Lower lobe of right lung (tissue), 2 donors: ENCODE measurements at places on chromosomes 1 and 21. TPM values are rescaled to one million over a fixed set of nuclear protein-coding genes. Genes with fewer than 3 reads are reported as not detected.

- no peaks in the 10 kb centered on the region for H3K4me1 ChIP-seq
- no peak for DNase-seq
- H3K27ac ChIP-seq: no peak overlapping the region
- no peaks in the 10 kb centered on the region for H3K36me3 ChIP-seq
- peaks cover 13% of the 10 kb centered on the region for H3K27me3 ChIP-seq
- H3K4me3 ChIP-seq: no peak overlapping the region
Measured at GRCh38 chr1:30315185-30315960, 408.0 kb downstream of the MATN1 start.

AVPR1B gene
- not detected for total RNA-seq

LAMB3 gene
- total RNA-seq: 47.2 TPM

MORC3 gene
- 42.3 TPM for total RNA-seq

FCRL3 gene
- 1.2 TPM for total RNA-seq

DNA sequence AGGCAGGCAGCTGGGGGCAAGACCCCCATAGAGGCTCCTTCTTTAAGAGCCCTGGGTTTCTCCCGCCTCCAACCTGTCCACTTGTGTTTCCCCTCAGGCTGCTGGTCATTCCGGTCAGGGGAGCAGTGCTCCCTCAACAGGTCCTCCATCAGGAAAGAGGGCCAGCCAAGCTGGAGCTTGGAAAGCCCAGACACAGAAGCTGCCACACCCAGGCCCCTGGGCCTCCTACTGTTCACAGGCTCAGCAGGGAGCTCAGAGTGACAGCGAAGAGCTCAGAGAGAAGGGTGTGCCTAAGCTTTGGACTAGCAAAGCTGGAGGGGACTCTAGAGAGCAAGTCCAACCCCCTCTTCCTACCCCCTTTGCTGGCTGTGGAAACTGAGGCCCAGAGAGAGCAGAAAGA, 10.3 kb upstream of the CDCP2 start:
- H3K4me3 ChIP-seq: no peak overlapping the region
- no peak for DNase-seq
- no peaks in the 10 kb centered on the region for H3K36me3 ChIP-seq
- no peaks in the 10 kb centered on the region for H3K27me3 ChIP-seq
- H3K27ac ChIP-seq: no peak overlapping the region
- H3K4me1 ChIP-seq: no peaks in the 10 kb centered on the region

DNA sequence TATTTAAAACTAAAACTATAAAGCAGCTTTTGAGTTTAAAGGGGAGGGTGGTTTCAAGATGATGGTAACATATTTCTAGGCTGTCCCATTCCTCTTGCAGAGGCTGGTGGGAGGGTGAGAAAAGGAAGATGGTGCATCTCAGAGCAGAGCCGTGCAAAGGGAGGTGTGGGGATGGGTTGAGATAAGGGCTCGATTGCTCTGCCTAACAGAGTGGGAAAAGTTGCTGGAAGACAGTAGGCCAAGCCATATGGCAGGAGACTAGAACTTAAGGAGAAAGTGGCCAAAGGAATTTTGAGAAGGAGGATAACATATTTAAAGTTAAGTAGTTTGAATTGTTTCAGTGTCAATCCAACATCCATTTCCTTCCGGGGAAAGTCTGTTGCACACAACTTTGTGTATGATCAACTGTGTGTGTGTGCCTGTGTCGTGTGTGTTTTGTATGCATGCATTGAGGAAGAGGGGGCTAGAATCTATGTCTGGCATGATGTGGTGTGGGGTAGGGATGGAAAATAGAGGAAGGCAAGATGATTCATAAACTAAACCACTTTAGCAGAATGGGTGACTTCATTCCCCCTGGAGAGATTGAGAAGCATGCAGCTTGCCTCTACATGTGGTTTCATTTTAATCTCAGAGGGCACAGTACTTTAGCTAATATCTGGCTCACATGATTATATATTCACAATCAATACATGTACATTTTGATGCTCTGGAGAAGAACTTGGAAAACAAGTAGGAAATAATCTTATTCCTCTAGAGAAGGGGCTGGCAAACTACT, 145.0 kb upstream of the DNAH14 start:
- DNase-seq: no peak
- H3K4me3 ChIP-seq: no peak overlapping the region
- H3K36me3 ChIP-seq: no peaks in the 10 kb centered on the region
- H3K4me1 ChIP-seq: no peaks in the 10 kb centered on the region

FLG2 gene
- total RNA-seq: not detected

DNA sequence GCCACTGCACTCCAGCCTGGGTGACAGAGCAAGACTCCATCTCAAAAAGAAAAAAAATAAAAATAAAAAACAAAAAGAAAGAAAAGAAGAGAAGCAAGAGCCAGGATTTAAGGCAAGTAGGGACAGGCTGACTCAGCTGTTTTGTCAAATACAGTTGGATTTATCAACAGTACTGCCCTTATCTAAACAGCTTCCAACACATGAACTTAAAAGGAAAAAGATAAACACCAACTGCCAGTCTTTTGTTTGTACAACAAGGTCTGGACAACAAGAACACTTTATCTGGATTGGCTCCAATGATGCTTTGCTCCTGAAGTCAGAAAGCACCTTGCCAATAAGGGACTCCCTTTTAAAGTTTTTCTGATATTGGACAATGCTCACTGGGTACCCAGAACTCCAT, 886.0 kb downstream of the ADGRL2 start:
- H3K4me1 ChIP-seq: no peaks in the 10 kb centered on the region
- no peak overlapping the region for H3K4me3 ChIP-seq
- no peaks in the 10 kb centered on the region for H3K36me3 ChIP-seq
- no peak for DNase-seq

CELA3A gene
- not detected for total RNA-seq

GRCh38 chr21:36385233-36386030, at the start of gene CHAF1B:
Gene CHAF1B (plus strand): TSS chr21:36385392. CDS start chr21:36386137, 745 bp downstream.
- DNase-seq: peak; percentile 83
- H3K4me1 ChIP-seq: peaks cover 6% of the 10 kb centered on the region

- peaks cover 100% of the 10 kb centered on the region for H3K36me3 ChIP-seq
- H3K27me3 ChIP-seq: no peaks in the 10 kb centered on the region
- DNase-seq: no peak
- peaks cover 15% of the 10 kb centered on the region for H3K4me1 ChIP-seq
Measured at GRCh38 chr1:39359028-39359570, 132.3 kb upstream of the BMP8A start.

DNA sequence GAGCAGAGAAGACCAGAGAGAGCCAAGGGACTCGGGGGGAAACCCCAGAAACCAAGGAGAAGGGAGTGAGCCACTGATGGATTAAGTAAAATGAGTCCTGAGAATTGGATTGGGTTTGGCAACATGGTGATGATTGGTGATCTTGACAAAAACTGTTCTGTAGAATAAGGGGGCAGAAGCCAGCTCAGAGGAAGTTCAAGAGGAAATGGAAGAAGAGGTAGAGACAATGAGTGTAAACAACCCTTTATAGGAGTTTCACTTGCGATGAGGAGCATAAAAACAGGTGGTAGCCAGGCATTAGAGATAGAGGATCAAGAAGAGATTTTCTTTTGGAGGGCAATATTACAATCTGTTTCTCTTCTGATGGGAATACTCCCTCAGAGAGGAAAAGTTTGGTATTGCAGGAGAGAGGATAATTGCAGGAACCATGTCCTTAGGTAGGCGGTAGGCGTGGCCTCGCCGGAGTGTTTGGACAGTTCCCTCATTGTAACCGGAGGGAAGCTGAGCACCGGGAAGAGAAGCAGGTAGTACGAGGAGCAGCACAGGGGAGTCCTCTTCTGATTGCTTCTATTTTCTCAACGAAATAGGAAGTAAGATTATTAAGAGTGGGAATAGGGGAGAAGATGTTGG, 68.4 kb upstream of the TENT5C start:
- H3K4me1 ChIP-seq: no peaks in the 10 kb centered on the region
- peak; percentile 83 for DNase-seq
- no peak overlapping the region for H3K27ac ChIP-seq
- H3K27me3 ChIP-seq: no peaks in the 10 kb centered on the region
- no peaks in the 10 kb centered on the region for H3K36me3 ChIP-seq

SELENBP1 gene
- total RNA-seq: 413 TPM

RGS8 gene
- total RNA-seq: not detected

DNA sequence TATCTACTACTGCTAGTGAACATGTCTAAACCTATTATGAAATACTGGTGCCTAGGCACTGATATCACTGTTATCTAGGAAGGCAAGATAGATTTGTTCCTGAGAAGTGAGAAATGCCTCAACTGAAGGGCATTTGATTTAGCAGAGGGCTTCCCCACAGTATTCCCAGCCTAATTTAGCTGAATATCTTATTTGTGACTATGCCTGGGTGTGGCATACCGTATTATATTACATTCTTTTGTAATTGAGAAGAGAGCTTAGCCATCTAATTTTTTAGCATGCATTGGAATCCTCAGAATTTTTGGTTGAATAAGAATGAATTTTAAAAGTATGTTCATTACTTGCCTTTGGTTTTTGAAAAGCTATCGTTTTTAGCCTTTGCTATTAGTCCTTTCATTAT, 99.1 kb downstream of the ZP4 start:
- no peaks in the 10 kb centered on the region for H3K36me3 ChIP-seq
- no peaks in the 10 kb centered on the region for H3K27me3 ChIP-seq
- H3K4me1 ChIP-seq: no peaks in the 10 kb centered on the region
- no peak overlapping the region for H3K27ac ChIP-seq
- H3K4me3 ChIP-seq: no peak overlapping the region

DNA sequence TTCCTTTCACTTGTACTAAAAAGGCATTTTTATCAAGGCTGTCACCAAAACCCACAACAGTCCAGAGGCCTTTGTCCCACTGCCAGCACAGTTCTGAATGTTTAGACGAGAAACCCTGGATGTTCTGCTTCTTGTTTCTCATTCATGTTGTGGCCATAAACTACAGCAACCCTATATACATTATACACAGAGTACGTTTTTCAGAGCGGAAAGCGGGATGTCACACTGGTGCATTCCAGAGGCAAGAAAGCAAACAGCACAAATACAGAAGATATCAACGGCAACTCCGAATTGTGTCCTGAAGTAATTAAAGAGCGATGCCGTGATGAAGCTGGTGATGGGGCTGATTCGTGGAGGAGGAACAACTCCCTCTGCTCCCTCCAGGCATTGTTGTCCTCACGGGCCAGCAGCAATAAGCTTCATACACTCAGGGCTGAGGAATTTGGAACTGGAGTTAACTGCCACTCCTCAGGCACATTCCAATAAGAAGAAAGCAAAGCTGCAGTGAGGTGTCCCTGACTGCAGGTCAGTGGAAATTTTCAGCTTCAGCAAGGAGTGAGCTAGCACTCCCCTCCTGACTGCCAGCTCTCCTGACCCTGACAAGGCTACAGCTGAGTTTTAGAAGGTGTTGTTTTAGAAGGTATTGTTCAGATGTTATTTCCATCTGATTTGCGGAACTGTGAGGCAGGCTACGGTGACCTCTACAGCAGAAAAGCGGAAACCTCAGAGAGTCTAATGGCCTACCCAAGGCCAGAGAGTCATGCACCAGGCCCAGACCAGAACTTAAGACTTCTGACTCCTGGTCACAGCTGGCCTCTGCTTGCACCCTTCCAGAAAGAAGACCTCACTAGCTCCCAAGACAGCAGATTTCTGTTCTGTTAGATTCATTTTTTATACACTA, 149.0 kb downstream of the TGFBR3 start:
- no peak for DNase-seq
- no peak overlapping the region for H3K4me3 ChIP-seq
- H3K4me1 ChIP-seq: peaks cover 25% of the 10 kb centered on the region
- H3K27ac ChIP-seq: peak overlapping the region; percentile 78
- H3K27me3 ChIP-seq: no peaks in the 10 kb centered on the region
- peaks cover 8% of the 10 kb centered on the region for H3K36me3 ChIP-seq

CDK18 gene
- total RNA-seq: 36.6 TPM

TRIM58 gene
- 4.0 TPM for total RNA-seq

GRCh38 chr1:221868593-221869303, 126.9 kb upstream of the DUSP10 start:
- no peaks in the 10 kb centered on the region for H3K36me3 ChIP-seq
- no peak overlapping the region for H3K4me3 ChIP-seq
- H3K27ac ChIP-seq: no peak overlapping the region
- no peaks in the 10 kb centered on the region for H3K27me3 ChIP-seq

PRUNE1 gene
- total RNA-seq: 21.4 TPM

- DNase-seq: no peak
- no peaks in the 10 kb centered on the region for H3K27me3 ChIP-seq
- no peaks in the 10 kb centered on the region for H3K4me1 ChIP-seq
- H3K27ac ChIP-seq: no peak overlapping the region
- no peak overlapping the region for H3K4me3 ChIP-seq
- H3K36me3 ChIP-seq: no peaks in the 10 kb centered on the region
Measured at GRCh38 chr1:45987204-45987603, 145.2 kb downstream of the PIK3R3 start.

GRCh38 chr1:175385316-175385715, 192.7 kb upstream of the KIAA0040 start:
- no peaks in the 10 kb centered on the region for H3K36me3 ChIP-seq
- no peaks in the 10 kb centered on the region for H3K27me3 ChIP-seq
- H3K27ac ChIP-seq: no peak overlapping the region
- no peaks in the 10 kb centered on the region for H3K4me1 ChIP-seq

- peaks cover 15% of the 10 kb centered on the region for H3K4me1 ChIP-seq
- DNase-seq: no peak
- no peak overlapping the region for H3K27ac ChIP-seq
- H3K4me3 ChIP-seq: no peak overlapping the region
- no peaks in the 10 kb centered on the region for H3K27me3 ChIP-seq
- H3K36me3 ChIP-seq: no peaks in the 10 kb centered on the region
Measured at GRCh38 chr1:169099561-169099960, 6.9 kb upstream of the ATP1B1 start.

DNA sequence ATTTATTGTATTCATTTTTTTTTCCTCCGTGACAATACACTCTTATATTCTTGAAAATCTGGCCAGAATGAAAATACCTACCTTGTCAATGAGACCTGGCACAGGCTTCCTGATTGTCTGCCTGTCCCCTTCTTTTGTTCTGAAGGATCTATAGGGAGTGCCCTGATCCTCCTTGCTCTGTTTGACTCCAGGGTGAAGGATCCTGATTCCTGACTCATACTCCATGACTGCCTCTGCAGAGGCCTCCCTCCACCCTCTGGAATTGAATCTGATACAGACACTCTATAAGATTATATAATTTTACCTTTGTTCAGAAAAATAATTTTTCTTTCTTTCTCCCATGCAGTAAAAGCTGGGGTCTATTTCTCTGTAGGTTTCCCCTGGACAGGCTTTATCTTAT, 116.2 kb downstream of the HMCN1 start:
- H3K36me3 ChIP-seq: no peaks in the 10 kb centered on the region
- H3K27ac ChIP-seq: no peak overlapping the region
- no peak overlapping the region for H3K4me3 ChIP-seq
- no peaks in the 10 kb centered on the region for H3K4me1 ChIP-seq
- DNase-seq: no peak
- no peaks in the 10 kb centered on the region for H3K27me3 ChIP-seq

KIAA0040 gene
- 46.9 TPM for total RNA-seq

GRCh38 chr1:150511551-150511950, 3.6 kb downstream of the ECM1 start:
- no peak overlapping the region for H3K27ac ChIP-seq
- no peaks in the 10 kb centered on the region for H3K27me3 ChIP-seq
- H3K4me1 ChIP-seq: peaks cover 29% of the 10 kb centered on the region
- peak; percentile 41 for DNase-seq
- peaks cover 5% of the 10 kb centered on the region for H3K36me3 ChIP-seq
- H3K4me3 ChIP-seq: no peak overlapping the region

- H3K4me1 ChIP-seq: peaks cover 56% of the 10 kb centered on the region
- H3K4me3 ChIP-seq: no peak overlapping the region
- peaks cover 62% of the 10 kb centered on the region for H3K36me3 ChIP-seq
- no peak for DNase-seq
Measured at GRCh38 chr1:156482276-156482675, 18.3 kb downstream of the MEF2D start.
